Stimulated activated CD8-positive, alpha-beta memory T cell treated with anti-CD3 and anti-CD28 coated beads, Interleukin-2, amount 100 ng/mL, for 1 hour (primary cell): ENCODE measurements at places on chromosomes 5 and 9.

GRCh38 chr5:77486344-77486962 is 5.7 kb downstream of the WDR41 start:
- no peak for DNase-seq

DNA sequence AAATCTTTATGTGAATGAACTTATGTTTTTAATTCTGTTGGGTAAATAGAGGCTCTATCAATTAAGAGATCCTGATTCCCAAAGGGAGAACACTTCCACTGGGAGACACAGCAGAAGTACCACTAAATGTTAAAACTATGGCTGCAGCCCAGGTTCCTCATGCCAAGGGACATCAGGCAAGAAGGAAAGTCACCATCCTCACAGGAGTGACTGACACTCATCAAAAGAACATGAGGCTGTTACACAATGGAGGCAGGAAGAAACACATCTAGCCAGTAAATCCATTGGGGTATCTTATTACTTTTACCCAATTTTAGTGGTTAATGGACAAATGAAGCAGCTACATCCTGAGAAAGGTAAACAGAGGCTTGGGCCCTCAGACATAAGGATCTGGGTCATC is 94.4 kb downstream of the MAPKAP1 start:
- DNase-seq = no peak

- DNase-seq = no peak
Measured at GRCh38 chr5:406041-406440, 36.9 kb upstream of the EXOC3 start.

DNA sequence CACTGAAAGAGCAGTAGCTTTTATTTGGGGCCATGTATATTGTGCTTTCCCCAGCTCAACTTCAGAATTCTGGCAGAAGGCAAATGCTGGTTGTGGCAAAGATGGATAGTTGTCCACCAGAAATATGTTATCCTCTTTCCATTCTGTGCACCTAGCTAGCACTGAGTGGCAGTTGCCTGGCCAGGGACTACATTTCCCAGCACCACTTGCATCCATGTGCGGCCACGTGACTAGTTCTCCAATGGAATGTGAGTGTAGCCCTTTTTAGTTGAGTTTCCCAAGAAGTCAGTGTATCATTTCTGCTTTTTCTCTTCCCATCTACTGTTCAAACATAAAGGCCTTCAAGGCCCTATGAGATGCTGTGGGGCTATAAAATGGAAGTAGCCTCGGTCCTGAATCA is 354.0 kb upstream of the CLINT1 start:
- no peak for DNase-seq

DNA sequence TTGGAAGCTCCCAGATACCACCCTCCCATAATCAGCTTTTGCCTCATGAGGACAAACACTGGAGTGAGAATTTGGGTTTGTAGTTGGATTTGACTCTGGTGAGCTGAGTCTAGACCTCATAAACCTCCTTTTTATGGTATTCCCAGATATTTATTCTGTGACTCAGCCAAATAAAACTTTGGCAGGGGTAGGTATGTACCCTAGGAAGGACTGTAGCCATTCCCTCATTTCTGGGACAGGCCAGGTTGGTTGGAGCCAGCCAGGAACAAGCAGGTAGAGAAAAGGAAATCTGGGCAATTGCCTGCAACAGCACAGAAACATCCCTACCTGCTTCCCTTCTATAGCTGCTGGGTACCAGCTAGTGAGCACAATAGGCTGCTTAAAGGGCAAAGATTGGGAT is 19.4 kb downstream of the ENHO start:
- no peak for DNase-seq

DNA sequence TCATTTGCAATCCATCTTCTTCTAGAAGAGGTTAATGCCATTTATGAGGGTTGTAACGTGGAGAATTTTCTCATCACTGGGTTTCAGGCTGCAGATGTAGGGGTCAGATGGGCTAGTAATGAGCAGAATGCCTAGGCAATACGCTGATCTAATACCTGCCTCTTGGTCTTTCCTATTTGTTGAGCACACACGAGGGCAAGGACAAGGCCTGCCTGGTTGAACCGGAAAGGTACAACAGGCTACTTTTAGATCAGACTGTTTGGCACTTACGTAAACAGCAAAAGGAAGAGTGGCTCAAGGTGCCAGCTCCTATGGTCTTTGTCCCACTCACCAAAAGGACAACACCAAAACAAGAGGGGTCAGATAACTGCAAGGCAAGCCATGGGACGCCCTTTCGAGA is 24.0 kb upstream of the GNE start:
- no peak for DNase-seq

- DNase-seq = no peak
Measured at GRCh38 chr5:26343801-26344325, 694.5 kb downstream of the CDH9 start.

- DNase-seq = no peak
Measured at GRCh38 chr5:61472172-61472958, 140.3 kb downstream of the ZSWIM6 start.

DNA sequence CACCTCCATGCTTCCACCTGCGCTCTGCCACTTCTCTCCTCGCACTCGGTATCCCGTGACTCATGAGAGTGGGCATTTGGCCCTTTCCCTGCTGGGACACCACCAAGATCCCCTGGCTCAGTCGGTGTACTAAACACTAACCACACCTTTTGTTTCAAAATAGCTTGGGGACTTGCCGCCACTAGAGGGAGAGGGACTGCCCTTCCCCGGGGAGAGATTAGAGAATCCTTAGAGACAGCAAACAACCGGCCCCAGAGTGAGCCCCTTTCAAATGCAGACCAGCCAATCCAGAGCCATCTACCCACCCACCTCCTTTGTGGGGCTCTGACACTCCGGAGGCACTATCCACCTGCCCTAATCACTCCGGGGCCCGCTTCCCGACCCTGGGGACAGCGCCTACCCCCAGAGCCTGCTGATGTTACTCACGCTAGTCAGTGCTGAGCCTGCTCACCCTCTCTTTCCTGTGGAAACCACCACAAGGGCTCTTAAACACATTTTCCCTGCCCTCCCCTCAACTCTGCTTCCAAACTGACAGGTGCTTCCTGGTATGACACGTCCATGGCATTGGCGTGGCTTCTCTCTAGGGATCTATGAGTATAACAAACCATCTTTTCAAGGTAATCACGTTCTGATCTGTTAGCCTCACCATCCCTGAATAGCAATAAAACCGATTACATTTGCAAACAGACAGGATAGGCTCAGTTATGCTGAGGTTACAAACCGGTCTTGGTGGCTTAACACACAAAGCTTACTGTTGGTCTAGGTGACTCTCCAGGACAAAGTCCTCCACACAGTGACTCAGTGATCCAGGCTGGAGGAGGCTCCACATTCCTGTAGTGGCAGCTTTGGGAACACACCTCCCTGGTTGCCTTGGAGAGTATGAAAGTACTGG is 180.1 kb upstream of the MVB12B start:
- DNase-seq = no peak

- DNase-seq = no peak
Measured at GRCh38 chr5:15555176-15555575, 55.2 kb downstream of the FBXL7 start.

- no peak for DNase-seq
Measured at GRCh38 chr5:154295551-154295950, 105.0 kb downstream of the GALNT10 start.

GRCh38 chr5:54301220-54301619 is 9.2 kb downstream of the ARL15 start:
- DNase-seq = no peak

- no peak for DNase-seq
Measured at GRCh38 chr5:82828211-82828610, 249.0 kb downstream of the TMEM167A start.

DNA sequence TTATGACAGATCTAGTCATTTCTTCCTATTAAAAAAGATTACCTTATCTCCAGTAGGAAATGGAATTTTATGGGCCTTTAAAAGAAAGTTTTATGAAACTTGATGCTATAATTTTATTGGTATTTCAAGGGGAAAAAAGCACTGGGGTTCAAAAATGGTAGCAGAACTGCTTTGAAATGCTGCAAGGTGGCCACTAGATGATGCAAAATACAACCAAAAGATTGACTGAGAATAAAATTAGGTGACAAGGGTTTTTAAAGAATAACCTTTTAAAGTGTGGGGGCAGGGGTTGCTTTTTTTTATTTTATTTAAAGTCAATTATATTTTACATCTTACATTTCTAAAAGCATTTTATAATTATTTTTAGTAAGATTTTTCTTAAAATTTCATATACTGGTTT is 61.7 kb downstream of the KLF9 start:
- no peak for DNase-seq

DNA sequence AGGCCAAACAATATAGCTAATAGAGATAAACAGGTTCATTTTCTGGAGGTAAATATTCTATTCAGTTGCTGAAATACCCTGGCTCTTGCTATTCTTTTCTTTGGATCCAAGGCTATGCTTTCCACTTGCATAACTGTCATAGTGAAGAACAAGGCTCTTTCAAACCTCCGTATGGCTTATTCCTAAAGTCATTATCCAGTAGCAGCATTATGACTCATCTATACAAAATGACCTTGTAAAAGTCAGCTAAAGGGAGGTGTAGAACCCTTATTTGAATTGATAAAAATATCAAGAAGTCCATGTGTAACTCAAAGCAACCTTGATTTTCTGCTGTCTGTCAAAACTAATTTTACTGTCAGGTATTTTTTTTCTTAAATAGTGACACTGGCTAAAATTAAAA is 447.8 kb downstream of the PLK2 start:
- DNase-seq = no peak

GRCh38 chr5:40365342-40366330 is 314.1 kb upstream of the PTGER4 start:
- DNase-seq = no peak

DNA sequence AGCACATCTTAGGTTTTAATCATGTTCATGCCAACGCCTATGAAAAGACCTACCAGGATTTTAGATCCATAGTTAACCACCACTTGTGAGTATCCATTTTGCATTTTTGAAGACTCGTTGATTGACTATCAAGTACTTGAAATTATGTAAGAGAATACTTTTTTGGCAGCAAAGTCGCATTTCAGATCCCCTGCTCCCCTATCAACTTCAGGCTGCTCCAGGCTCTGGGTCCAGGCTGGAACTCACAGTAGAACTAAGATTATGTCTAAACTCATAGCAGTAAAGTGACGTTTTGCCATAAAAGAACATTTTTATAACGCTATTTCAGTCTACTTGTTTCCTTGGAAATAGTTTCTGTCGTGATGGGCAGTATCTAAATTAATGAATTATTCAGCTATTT is 267.7 kb downstream of the FANCC start:
- DNase-seq = no peak

DNA sequence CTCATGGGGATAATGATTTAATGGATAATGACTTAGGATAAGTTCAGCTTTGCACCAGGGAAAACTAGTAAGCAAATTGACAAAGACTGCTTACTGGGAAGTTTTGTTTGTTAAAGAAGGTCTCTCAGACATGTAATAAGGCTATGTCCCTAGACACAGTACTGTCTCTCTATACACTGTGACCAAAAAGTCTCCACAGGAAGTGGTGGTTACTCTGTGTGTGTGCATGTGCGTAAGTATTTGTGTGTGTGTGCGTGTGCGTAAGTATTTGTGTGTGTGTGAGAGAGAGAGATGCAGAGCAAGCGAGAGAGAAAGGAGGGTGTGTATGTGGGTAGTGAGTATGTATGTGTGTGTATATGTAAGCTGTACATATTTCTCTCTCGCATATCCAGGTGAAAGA is 229.6 kb downstream of the GLIS3 start:
- no peak for DNase-seq

DNA sequence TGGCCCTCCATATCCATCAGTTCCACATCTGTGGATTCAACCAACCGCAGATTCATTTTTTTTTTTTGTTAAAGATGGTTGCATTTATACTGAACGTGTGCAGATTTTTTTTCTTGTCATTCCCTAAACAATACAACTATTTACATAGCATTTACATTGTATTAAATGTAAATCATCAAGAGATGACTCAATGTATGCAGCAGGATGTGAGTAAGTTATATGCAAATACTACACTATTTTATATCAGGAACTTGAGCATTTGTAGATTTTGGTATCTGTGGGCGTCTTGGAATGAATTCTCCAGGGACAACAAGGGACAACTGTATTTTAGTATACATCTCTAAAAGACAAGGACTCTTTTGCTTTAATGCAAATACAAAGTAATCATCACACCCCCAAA is 299.2 kb upstream of the ZNF608 start:
- DNase-seq = no peak

DNA sequence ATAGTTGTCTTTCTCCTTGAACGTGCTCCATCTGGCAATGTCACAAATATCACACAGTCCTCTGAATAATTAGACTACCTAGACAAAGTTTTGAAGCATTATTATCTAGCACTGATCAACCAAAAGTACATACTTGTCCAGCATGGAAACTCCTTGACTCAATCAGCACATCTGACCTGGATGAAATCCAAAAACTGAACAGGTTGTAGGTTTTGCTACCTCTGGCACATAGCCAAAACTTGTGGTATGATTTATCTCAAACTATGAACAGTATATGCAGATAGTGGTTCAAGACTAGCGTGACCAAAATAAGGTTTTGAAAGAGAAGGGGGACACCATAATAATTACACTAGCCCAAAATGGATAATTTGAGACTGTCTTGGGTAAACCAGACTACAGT is 158.1 kb downstream of the ARRDC3 start:
- DNase-seq = no peak

DNA sequence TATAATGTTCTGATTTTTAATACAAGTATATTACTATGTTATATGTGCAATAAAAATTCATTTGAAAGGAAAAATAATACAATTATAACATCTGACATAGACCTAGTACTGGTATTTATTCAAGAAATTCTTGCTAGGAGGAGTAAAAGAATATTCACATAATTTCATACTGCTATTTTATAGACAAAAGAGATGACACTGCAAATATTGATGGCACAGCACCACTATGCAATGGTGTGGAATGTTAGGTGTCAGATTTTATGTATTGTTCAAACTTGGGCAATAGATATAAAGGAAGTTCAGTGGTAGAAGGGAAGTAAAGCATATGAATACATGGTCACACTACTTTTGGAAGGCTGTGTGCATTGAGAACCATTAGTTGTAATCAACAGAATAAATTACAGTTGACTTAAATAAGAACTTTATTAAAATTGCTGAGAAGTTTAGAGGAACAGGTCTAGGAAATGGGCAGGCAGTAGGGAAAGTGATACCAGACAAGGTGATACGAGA is 143.9 kb downstream of the OR2K2 start:
- no peak for DNase-seq

GRCh38 chr9:99004115-99004514 is 60.4 kb downstream of the COL15A1 start:
- no peak for DNase-seq

GRCh38 chr9:33446240-33446945 is 1.0 kb downstream of the AQP3 start:
- peak; percentile 8 for DNase-seq

DNA sequence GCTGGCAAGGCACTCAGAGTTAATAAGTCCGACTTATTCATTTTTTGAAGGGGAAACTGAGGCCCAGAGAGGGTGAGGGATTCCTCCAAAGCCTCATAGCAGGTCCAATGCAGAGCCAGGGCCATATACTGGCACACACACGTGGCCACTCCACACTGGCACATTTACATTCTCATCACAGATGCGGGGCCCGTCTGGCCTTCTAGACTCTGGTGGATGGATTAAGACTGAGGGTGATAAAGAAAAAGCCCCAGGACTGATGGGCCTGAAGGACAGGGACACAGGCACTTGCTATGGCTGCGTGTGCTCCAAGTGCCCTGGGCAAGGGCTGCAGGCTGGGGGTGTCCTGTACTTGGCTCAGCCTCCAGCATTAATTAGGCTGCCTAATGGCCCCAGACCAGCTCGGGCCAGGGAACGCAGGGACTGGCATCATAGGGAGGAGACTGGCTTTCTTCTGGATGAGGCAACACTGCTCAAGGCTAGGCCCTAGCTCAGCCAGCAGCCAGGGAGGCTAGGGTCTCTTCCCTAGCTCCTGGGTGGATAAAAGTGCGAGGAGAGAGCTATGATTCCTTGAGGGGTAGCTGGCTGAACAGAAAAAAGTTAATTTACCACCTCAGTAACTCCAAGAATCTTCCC is 28.5 kb upstream of the CSF1R start:
- no peak for DNase-seq
